RWPE1 (cell line): ENCODE measurements at places on chromosomes 11 and 22.

GRCh38 chr11:104061853-104062521 is 25.5 kb downstream of the DDI1 start:
- DNase-seq: no peak

DNA sequence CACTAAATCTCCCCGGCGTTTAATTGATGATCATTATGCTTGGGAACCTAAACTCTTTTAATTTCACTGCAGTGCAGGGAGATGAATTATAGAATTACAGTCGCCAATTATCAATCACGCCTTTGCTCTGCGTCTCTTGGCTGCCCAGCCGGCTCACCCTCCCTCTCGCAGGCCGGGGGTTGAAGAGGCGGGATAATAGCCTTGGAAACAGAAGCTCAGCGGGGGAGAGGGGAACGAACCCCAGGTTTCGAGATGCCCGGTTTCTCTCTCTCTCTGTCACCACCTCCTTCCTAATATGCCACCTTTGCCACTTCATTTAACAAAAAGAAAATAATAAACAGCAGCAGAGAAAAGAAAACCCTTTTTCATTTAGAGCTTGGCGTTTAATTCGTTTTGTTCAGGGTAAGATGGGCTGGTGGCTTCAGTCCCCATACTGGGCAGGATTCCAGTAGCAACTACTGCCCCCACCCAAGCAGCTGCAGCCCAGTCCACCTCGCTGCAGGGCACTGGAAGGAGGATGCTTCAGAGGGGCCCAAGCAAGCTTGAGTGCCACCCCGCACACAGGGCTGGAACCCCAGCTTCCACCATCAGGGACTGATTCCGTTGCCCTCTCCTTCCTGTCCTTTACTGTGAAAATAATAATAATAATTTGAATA is 271.7 kb downstream of the BUD13 start:
- DNase-seq: no peak

DNA sequence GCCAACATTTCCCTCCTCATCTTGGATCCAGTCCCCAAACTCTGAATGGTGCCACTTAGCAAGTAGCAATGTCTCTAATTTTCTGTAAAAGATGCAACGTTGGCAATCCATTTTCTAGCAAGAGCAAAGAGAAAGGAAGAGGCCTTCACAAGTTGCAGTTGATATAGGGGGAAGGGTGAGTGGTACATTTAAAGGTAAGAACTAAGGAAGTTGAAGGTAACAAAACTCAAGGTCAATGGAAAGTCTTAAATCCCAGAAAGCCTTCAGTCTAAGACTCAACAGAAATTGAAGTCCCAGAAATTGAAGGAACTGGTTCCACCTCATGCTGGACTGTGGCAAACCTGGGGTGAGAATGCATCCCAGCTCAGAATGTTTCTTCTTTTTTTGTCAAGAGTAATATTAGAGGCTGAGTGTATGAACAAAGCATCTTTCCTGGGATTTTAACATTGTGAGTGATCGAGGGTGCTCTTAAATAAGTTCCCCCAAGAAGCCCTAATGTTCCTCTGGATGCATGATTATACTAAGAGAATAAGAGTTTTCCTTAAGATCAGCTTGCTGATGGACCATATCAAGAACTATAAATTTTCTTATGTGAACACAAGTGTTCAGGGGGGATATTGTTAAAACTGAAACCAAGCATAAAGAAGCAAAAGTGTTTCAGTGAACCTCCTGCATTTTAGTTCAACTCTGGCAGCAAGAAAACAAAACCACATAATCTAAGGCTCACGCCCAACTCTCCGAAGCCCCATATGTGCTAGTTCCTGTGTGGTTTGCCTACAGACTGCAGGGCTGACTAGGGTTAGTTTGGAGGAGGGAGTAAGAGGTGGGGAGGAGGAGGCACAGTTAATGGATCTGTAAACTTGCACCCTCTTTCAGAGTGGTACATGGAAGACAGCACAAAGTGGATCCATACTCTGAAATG is at the start of gene GRAP2:
Gene GRAP2, plus strand, starts transcription at position 779 of the 922 bp plus-strand sequence. CDS start 46,023 bp downstream, outside the sequence.
- DNase-seq: no peak

DNA sequence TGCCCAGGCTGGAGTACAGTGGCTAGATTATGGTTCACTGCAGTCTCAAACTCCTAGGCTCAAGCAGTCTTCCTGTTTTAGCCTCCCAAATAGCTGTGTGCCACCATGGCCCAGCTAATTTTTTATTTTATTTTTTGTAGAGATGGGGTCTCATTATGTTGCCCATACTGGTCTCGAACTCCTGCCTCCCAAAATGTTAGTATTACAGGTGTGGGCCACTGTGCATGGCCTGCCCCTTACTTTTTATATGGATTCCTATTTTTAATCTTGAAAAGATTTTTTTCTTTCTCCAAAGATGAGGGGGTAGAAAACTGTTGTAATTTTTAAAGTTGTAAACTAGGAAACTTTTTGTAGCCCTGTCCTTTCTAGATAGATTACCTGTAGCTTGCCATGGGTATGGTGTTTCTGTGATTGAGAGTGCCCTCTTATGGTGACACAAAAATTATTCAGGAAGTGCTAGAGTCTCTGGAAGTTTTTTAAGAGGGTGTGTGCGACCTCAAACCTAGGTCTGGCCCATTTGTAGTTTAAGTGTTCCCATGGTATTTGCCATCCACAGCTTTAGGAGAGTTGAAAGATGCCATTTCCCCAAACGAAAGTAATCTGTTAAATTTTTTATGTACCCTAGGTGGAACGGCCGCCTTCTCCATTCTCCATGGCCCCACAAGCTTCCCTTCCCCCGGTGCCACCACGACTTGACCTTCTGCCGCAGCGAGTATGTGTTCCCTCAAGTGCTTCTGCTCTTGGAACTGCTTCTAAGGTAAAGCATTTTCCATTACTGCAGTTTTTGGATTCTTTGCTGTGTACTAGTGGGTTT is 32.4 kb downstream of the MCAM start:
- peak; percentile 51 for DNase-seq
